DMS 273 treated with DMSO at 0.1 percent for 48 hours (cell line): ENCODE measurements at places on chromosomes 3 and 15.

- DNase-seq: no peak
These were observed 5.0 kb upstream of the SKOR1 start for GRCh38 chr15:67820122-67820991.

DNA sequence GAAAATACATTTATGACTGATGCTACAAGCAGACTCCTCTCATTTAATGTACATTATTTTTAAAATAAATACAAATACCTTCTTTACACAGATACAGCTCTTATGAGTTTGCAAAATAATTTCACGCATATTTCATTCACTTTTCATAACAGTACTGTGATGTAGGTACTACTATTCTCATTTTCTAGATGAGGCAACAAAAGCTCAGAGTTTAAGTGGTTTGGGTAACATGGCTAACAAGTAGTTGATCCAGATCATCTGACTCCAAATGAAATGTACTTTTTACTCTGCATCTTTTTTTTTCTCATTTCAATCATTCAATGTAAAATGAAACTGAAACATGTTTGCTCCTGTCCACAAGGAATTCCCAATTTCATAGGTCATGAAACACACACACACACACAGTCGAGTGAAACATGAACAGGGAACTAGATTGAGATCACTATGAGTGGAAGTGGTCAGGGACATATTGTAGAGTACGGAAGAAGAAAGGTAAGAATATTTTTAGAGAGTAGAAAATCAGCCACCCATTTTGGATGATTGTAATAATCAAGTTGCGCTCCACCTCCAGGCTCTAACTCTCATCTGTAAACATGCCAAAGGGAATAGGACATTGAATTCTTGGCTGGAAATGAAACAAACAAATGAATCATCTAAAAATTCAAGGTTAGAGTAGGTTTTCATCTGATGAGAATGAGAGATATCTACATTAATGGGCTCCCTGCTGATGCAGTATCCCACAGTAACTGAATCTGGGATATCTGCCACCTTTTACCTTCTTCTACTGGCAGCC, 92.4 kb downstream of the CLDN1 start:
- no peak for DNase-seq

GRCh38 chr3:5489536-5489935, 302.0 kb downstream of the EDEM1 start:
- DNase-seq: no peak

DNA sequence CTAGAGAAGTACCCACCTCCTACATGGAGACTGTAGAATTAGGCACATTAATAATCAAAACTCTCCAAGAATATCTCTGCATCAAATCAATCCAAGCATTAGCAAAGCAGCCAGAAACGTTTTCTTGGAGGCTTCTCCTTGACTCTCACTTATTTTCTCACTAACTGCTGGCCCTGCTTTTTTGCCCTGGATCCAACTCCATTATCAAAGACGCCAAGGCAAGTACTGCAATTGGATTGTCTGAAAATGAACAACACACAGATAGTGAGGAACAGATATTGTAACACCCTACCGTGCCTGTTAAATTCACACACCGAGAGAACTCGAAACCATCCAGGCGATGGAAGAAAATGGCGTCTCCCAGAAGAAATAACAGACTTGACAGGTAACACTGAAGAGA, 256.2 kb upstream of the MDFIC2 start:
- DNase-seq: no peak

GRCh38 chr15:51030649-51031316, 63.9 kb downstream of the TNFAIP8L3 start:
- no peak for DNase-seq

GRCh38 chr3:168476360-168476980, 380.7 kb upstream of the GOLIM4 start:
- no peak for DNase-seq

GRCh38 chr15:74786551-74787165, 4.8 kb downstream of the CSK start:
- DNase-seq: no peak

- DNase-seq: no peak
These were observed 11.0 kb upstream of the USP3 start for GRCh38 chr15:63493436-63493835.

- no peak for DNase-seq
These were observed 60.0 kb upstream of the FLNB start for GRCh38 chr3:57948080-57948671.

- DNase-seq: no peak
These were observed 6.8 kb upstream of the CLK3 start for GRCh38 chr15:74608786-74609185.

DNA sequence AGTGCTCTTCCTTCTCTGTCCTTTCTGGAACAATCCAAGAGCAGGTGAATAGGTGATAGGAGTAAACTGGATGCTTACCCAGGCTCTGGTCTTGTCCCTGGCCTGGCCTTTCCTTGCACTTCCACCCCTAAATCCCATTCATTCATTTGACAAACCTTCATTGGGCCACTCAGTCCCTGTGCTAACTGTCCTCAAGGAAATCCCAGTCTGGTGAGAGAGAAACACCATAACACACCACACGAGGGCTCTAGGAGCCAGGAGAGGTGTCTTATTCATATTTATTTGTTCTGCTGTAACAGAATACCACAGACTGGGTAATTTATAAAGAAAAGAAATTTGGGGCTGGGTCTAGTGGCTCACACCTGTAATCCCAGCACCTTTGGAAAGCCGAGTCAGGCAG, 22.8 kb downstream of the EFCC1 start:
- no peak for DNase-seq

DNA sequence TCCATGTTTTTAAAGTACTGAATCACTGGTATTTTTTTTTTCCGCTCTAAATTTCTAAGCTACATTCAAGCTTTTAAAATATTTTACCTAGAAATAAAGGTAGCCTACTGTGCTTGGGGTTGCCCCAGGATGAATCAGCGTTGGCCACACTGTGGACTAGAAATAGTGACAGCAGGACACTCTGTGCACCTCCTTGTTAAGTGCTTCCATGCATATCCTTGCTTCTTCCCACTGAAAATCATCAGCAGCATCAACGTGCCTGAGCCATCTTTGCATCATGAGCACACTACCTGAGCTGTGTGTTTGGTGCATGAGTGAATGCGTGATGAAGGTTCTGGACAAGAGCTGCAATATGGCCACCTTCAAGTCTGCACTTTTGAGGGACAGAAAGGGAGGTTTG, 142.0 kb upstream of the SLC2A2 start:
- DNase-seq: no peak

- no peak for DNase-seq
These were observed 1.5 kb upstream of the U2SURP start for GRCh38 chr3:142999881-143000280.

GRCh38 chr15:44883199-44883877, 73.1 kb upstream of the TERB2 start:
- DNase-seq: no peak
